ENCODE measurements at places on chromosomes 2 and 18. TPM values are rescaled to one million over a fixed set of nuclear protein-coding genes. Genes with fewer than 3 reads are reported as not detected.
A peak's percentile ranks its signal among the peaks of the same experiment; 100 is the strongest.

The NTSR2 gene
- not detected for total RNA-seq

The ERBB4 gene
- 1.6 TPM for total RNA-seq

The MRPL53 gene
- 17.9 TPM for total RNA-seq

The ACTR3 gene
- 117 TPM for total RNA-seq

GRCh38 chr2:59413751-59414570, 1139.5 kb downstream of the BCL11A start:
- no peak for DNase-seq

DNA sequence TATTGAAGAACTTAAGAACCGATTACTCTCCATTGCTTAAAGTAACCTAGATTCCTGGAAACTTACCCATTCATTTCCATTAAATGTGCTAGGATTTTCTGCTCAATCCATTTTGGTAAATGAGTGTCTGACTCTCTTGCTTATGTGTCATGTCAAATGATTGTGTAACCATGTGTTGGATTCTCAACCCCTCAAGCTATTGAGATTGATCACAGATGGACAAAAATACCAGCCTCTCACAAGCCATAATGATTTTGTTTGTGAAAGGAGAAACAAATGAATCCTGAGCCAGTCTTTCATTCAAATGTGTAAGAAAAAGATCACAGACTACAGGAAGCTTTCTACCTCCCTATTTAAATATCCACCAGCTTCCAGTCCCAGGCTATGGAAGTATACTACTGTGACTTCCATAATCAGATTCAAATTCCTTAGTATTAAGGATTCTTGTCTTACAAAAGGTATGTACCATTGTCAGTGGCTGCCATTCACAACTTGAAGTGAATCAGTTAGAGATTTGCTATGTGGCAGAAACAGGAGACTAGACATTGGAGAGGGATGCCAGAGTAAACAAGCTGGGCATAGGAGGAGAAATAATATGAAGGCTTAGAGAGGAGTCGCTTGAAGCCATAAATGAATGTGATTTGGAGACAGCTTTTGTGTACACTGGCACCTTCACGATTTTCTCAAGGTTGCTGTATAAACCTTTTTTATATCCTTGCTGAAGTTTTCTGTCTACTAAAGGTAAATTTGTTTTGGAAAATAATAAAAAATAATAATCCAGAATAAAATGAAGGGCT, 498.5 kb upstream of the SETBP1 start:
- DNase-seq: no peak

GRCh38 chr2:157444641-157445040, 752 bp upstream of the CYTIP start:
- no peak for DNase-seq

DNA sequence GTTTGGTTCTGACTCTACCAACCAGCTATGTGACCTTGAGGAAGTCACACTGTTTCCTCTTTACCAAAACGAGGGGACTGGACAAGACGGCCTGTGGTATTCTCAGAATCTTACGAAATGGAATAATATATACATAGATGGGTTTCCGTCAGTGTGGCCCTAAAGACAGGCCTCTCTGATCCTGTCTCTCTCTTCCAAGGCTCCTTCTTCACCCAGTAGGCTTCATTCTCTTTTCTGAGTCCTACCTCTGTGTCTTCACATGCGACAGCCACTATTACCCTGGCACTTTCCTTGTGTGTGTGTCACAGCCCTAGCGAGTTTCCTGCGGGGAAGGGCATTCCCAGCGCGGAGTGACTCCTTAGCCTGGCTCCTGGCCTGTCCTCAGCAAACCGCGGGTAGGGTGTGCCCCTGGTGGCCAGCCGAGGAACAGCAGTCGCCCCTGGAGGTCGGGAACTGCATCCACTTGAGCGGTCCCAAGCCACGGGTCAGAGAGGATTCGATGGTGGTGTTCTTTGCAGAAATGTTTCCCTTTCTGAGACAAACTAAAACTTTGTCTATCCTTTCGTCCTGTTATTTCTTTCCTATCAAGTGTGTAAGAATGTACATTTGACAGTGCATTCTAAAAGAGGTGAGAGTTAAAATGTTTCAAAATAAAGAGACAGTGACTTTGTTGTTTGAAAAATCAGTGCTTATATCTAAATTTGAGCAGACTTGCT, 63.3 kb downstream of the RAB31 start:
- DNase-seq: peak; percentile 47

- DNase-seq: no peak
These were observed 20.8 kb downstream of the EIF2AK3 start for GRCh38 chr2:88606371-88607030.

Measured in breast epithelium (tissue), 4 donors.